ENCODE measurements at places on chromosomes 7 and 10. TPM values are rescaled to one million over a fixed set of nuclear protein-coding genes. Genes with fewer than 3 reads are reported as not detected.

DNA sequence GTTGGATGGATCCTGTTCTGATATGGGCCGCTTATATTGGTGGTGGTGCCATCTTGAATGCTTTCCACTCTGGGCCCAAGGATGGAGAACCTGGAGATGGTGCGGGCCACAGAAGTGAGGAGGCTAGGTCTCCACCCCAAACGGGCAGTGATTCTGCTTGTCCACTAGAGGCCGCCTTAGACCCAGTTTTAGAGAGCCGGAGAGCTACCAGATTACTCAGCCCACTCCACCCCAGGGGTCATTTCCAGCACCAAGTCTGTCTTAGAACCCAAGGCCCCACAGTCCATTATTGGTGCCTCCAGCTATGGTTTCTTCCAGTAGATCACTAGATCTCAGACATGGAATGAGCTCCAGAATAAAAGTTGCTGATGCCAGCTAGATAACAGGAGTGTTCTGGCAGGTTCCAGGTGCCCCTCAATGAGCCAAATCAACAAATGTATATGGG lies 11.8 kb upstream of the CAMK2G start:
- peaks cover 62% of the 10 kb centered on the region for H3K4me1 ChIP-seq
- H3K27ac ChIP-seq: peak overlapping the region; percentile 97

- no peaks in the 10 kb centered on the region for H3K4me1 ChIP-seq
- H3K27ac ChIP-seq: no peak overlapping the region
- H3K36me3 ChIP-seq: no peaks in the 10 kb centered on the region
- peak; percentile 16 for DNase-seq
- no peak overlapping the region for H3K4me3 ChIP-seq
- H3K27me3 ChIP-seq: no peaks in the 10 kb centered on the region
Observed at GRCh38 chr7:86904949-86905834, 154.3 kb downstream of the ELAPOR2 start.

DNA sequence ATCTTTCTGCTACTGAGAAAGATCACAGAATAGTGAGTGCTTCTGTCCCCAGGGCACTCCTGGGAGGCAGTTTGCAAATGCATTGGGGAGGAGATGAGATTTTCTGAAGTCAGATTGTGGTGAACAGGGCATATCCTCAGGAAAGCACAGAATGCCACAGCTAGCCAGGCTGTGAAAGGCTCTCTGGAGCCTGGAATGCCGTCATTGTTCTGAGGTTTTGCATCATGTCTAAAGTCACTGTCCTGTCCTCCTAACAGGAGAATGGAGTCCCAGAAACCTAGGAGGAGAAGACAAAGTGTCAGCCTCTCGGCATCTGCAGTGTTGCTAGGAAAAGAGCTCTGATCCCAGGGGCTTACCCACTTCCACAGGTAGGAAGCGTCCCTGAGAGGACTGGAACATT lies 69.2 kb upstream of the IGFBP3 start:
- H3K27me3 ChIP-seq: no peaks in the 10 kb centered on the region
- H3K4me3 ChIP-seq: no peak overlapping the region
- H3K4me1 ChIP-seq: peaks cover 41% of the 10 kb centered on the region
- no peak overlapping the region for H3K27ac ChIP-seq

NRAP gene
- not detected for total RNA-seq

KCND2 gene
- not detected for total RNA-seq

HGF gene
- 0.63 TPM for total RNA-seq

ITGB1 gene
- 1,672 TPM for total RNA-seq

- no peaks in the 10 kb centered on the region for H3K36me3 ChIP-seq
- H3K27me3 ChIP-seq: peaks cover 15% of the 10 kb centered on the region
- no peaks in the 10 kb centered on the region for H3K4me1 ChIP-seq
- no peak overlapping the region for H3K4me3 ChIP-seq
- H3K27ac ChIP-seq: no peak overlapping the region
Observed at GRCh38 chr10:71152043-71152442, 60.3 kb upstream of the UNC5B start.

GRCh38 chr10:21813946-21814345 lies 189.6 kb downstream of the DNAJC1 start:
- no peak for DNase-seq
- no peak overlapping the region for H3K4me3 ChIP-seq
- no peak overlapping the region for H3K27ac ChIP-seq
- 0 out of 2 replicates have a peak, but pooled peaks cover 12% of the 10 kb centered on the region for H3K4me1 ChIP-seq

DNA sequence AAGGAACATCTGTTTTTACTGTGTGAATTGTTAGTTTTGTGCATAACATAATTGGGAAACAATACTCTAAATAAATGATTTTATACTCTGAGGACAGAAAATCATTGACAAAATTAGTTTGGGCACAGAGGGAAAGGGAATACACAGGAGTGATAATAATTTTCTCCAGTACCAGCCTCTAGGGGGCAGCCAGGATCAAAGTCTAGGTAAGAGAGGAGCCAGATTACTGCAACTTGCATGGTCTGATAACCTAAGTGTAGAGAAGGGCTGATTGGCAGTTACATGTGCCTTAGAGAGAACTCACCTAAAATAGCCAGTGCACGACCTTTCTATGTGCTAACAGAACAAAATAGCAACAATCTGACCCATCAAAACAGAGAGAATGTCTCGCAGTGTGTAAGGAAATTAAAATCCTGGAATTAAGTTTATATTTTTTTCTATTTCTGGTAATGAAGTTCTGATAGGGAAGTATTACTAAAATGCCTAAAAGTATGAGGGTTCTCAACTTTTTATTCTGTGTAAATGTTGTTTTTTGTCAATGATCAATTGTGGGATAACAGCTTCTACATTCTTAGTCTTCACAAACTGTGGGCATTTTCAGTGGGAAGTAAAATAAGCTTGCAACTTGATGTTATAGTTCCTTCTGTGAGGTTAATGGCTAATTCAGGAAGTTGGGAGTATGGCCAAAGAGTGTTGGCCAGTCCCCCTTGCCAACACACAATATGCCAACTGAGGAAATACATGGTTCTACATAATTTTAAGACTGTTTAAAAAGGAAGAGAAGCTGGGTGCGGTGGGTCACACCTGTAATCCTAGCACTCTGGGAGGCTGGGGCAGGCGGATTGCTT lies 66.4 kb downstream of the EXOC6 start:
- peak; percentile 51 for DNase-seq
- H3K27me3 ChIP-seq: peaks cover 2% of the 10 kb centered on the region
- no peak overlapping the region for H3K27ac ChIP-seq
- no peaks in the 10 kb centered on the region for H3K4me1 ChIP-seq

JCAD gene
- 32.5 TPM for total RNA-seq

GRCh38 chr10:64130152-64130551 lies 609.0 kb downstream of the REEP3 start:
- no peak for DNase-seq
- H3K36me3 ChIP-seq: peaks cover 3% of the 10 kb centered on the region
- H3K4me1 ChIP-seq: no peaks in the 10 kb centered on the region
- H3K4me3 ChIP-seq: no peak overlapping the region
- H3K27ac ChIP-seq: no peak overlapping the region

- H3K27ac ChIP-seq: no peak overlapping the region
- H3K4me1 ChIP-seq: no peaks in the 10 kb centered on the region
- H3K27me3 ChIP-seq: peaks cover 61% of the 10 kb centered on the region
Observed at GRCh38 chr7:151805191-151805590, 71.7 kb downstream of the PRKAG2 start.

DNA sequence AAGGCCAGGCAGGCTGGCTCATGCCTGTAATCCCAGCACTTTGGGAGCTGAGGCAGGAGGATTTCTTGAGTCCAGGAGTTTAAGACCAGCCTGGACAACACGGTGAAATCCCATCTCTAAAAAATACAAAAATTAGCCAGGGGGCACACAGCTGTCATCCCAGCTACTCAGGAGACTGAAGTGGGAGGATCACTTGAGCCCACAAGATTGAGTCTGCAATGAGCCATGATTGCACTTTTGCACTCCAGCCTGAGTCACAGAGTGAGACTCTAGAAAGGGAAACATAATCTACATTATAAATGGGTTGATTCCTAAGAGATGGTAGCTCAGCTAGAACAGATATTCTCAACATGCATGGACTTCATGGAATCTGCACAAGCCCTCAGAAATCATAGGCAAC lies 6.3 kb upstream of the LIPF start:
- peak overlapping the region; percentile 61 for H3K27ac ChIP-seq
- H3K27me3 ChIP-seq: no peaks in the 10 kb centered on the region
- peak; percentile 45 for DNase-seq
- H3K4me1 ChIP-seq: peaks cover 63% of the 10 kb centered on the region
- H3K36me3 ChIP-seq: peaks cover 5% of the 10 kb centered on the region
- no peak overlapping the region for H3K4me3 ChIP-seq

GRCh38 chr10:75861582-75861981 lies 430.2 kb downstream of the LRMDA start:
- no peaks in the 10 kb centered on the region for H3K4me1 ChIP-seq
- no peak for DNase-seq
- H3K27ac ChIP-seq: no peak overlapping the region
- H3K4me3 ChIP-seq: no peak overlapping the region
- no peaks in the 10 kb centered on the region for H3K27me3 ChIP-seq

ADAMTS14 gene
- 0.02 TPM for total RNA-seq

- H3K27ac ChIP-seq: no peak overlapping the region
- no peak overlapping the region for H3K4me3 ChIP-seq
- DNase-seq: no peak
- peaks cover 6% of the 10 kb centered on the region for H3K36me3 ChIP-seq
- peaks cover 13% of the 10 kb centered on the region for H3K4me1 ChIP-seq
Observed at GRCh38 chr7:91033574-91033973, 230.7 kb upstream of the FZD1 start.

GRCh38 chr10:11387044-11387443 lies 224.4 kb downstream of the USP6NL start:
- DNase-seq: no peak
- no peak overlapping the region for H3K27ac ChIP-seq
- H3K27me3 ChIP-seq: peaks cover 6% of the 10 kb centered on the region
- no peaks in the 10 kb centered on the region for H3K36me3 ChIP-seq

- peaks cover 9% of the 10 kb centered on the region for H3K36me3 ChIP-seq
- peak overlapping the region; percentile 56 for H3K27ac ChIP-seq
- no peak overlapping the region for H3K4me3 ChIP-seq
Observed at GRCh38 chr7:73707045-73707631, 12.3 kb downstream of the STX1A start.

DNA sequence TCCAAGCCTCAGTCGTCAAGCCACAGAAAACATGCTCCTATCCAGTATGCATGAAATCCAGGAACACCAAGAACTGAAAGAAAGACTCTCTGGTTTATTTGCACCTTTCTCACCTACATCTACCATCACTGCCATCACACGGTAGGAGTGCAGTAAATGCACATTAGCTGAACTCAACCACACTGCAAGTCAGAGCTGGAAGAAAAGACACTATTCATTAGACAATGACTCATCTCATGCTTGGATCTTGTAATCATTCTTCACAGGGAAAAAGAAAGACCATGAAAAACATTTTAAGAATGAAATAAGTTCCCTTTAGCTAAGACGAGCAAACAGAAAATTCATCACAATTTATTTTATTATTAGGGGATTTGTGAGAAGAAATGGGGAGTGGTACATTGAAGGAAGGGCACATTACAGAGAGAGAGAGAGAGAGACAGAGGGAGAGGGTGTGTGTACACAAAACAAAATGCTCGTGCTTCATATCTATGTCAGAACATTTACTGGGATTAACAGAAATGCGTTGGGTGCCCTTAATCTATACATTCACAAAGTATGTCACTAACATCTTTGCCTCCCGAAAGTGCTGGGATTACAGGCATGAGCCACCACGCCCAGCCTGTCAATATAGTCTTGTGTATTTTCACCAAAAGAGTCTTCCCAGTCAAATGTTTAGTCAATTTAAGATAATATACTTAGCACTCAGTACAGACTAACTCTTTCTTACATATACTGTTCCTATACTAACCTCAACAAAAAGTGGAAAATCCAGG lies 324.9 kb downstream of the PARD3 start:
- H3K4me1 ChIP-seq: peaks cover 17% of the 10 kb centered on the region
- no peaks in the 10 kb centered on the region for H3K36me3 ChIP-seq
- H3K27ac ChIP-seq: peak overlapping the region; percentile 77
- peak overlapping the region; percentile 60 for H3K4me3 ChIP-seq
- peak; percentile 63 for DNase-seq

DNA sequence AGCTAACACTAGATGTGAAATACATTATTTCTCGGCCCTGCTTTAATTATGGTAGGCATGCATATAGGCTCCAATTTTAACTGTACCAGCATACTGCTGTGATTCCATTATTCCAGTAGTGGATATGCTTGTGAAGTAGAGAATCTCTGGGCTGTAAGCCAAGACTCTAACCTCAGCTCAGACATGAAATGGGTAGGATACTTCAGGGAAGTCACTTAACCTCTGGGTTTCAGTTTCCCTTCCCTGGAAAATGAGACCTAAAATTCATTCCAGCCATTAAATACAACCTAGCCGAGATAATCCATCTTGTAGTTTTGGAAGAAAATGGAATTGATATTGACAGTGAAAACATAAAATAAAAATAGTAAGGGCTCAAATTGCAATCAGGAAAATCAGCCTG lies 59.6 kb upstream of the TRIL start:
- peaks cover 13% of the 10 kb centered on the region for H3K27me3 ChIP-seq
- H3K27ac ChIP-seq: no peak overlapping the region
- no peak for DNase-seq
- H3K36me3 ChIP-seq: no peaks in the 10 kb centered on the region

GRCh38 chr10:50216418-50216817 lies 34.9 kb downstream of the ASAH2 start:
- H3K27me3 ChIP-seq: peaks cover 11% of the 10 kb centered on the region
- no peak overlapping the region for H3K4me3 ChIP-seq
- H3K27ac ChIP-seq: no peak overlapping the region
- no peaks in the 10 kb centered on the region for H3K4me1 ChIP-seq
- DNase-seq: no peak
- H3K36me3 ChIP-seq: no peaks in the 10 kb centered on the region

DNA sequence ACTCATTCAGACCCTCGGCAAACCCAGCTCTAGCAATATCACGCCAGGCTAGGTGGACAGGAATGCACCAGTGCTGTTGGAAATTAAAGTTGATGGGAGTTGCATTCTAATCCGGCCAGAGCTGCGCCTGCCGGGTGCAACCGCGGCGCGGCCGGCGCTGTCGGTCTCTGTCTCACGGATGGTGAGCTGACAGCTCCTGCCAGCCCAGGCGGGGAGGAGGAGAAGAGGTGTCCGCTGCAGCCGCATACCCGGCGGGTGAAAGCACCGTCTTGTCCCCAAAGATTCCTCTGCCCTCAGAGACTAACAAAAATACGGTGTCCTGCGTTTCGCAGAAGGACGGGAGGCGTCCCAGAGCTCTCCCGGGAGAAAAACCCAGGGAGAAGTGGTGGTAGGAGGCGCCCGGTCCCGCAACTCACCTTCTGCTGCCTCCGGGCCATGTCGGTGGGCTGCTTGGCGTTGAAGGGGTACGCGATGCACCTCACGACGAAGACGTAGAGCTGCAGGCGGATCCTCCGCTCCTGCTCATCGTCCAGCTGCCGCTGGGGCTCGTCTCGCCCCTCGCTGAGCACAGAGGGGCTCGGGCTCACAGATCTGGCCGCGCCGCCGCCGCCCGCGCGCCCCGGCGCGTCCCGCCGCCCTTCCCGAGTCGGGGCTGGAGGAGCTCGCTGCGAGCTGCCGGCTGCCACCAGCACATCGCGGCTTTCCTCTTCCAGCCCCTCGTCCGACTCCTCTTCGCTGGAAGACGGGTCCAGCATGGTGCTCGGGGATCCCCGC lies 490 bp downstream of the CADPS2 start:
- no peaks in the 10 kb centered on the region for H3K36me3 ChIP-seq
- DNase-seq: no peak
- no peak overlapping the region for H3K27ac ChIP-seq
- H3K4me1 ChIP-seq: no peaks in the 10 kb centered on the region

- H3K4me1 ChIP-seq: no peaks in the 10 kb centered on the region
- no peak overlapping the region for H3K27ac ChIP-seq
- no peak for DNase-seq
- H3K4me3 ChIP-seq: no peak overlapping the region
- H3K27me3 ChIP-seq: no peaks in the 10 kb centered on the region
Observed at GRCh38 chr7:37494926-37495325, 46.3 kb upstream of the ELMO1 start.

ANKRD7 gene
- not detected for total RNA-seq

- peaks cover 68% of the 10 kb centered on the region for H3K27me3 ChIP-seq
- no peaks in the 10 kb centered on the region for H3K36me3 ChIP-seq
- no peak for DNase-seq
- peaks cover 18% of the 10 kb centered on the region for H3K4me1 ChIP-seq
- H3K4me3 ChIP-seq: no peak overlapping the region
Observed at GRCh38 chr7:27240015-27240731, 2.4 kb upstream of the EVX1 start.
